ENCODE measurements at places on chromosomes 12 and 14. TPM values are rescaled to one million over a fixed set of nuclear protein-coding genes. Genes with fewer than 3 reads are reported as not detected.
A peak's percentile ranks its signal among the peaks of the same experiment; 100 is the strongest.

Gene NAA30
- 19.8 TPM for total RNA-seq

Gene OSBPL8
- 75.0 TPM for total RNA-seq

Gene LRRC10
- total RNA-seq: not detected

DNA sequence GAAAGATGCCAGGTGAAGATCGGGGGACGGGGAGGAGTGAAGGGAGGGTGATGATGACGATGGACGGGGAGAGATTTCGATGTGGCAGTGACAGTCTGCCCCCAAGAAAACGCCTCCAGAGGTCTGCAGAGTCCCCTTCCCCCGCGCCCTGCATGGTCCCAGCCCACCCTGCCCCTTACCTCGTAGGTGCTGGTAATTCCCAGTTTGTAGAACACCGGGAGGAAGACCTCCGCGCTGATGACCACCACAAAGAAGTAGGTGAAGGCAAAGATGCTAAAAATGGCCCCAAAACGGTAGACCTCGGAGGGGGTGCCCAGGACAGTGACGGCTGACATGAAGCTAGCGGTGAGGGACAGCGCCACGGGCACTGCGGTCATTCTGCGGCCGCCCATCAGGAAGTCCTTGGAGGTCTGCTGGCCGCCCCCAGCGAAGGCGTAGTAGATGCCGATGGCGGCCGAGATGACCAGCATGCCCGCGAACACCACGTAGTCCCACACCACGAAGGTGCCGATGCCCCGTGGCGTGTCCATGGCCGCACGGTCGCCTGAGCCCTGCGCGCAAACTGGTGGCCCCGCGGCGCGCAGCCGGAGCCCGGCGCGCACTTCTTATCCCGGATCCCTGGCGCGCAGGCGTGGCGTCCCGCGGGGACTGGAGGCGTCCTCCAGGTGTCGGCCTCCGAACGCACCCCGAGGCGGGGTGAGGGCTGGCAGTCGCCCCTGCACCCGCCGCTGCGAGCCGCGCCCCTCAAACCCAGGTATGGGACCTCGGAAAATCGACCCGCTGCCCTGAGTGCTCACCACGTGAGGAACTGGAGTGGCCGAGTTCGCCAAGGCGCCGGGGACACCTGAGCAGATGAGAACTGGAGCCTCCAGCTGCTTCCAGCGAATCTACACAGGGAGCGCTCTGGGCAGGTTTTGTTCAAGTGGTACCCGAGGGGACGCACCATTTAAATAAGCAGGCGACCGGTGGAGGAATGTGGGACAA lies at the start of gene SLC5A8:
SLC5A8 (minus strand) TSS at position 920 of the 984 bp plus-strand sequence; CDS start at position 530, 390 bp downstream.
- no peak within 1 kb of the TSS for H3K27ac ChIP-seq
- no peak for DNase-seq
- H3K36me3 ChIP-seq: no peaks in the 10 kb centered on the region
- H3K4me3 ChIP-seq: no peak within 1 kb of the TSS

GRCh38 chr12:51381226-51382079 lies 9.8 kb downstream of the GALNT6 start:
- no peaks in the 10 kb centered on the region for H3K36me3 ChIP-seq
- peak overlapping the region; percentile 27 for H3K27ac ChIP-seq
- H3K27me3 ChIP-seq: no peaks in the 10 kb centered on the region
- DNase-seq: no peak
- peaks cover 40% of the 10 kb centered on the region for H3K4me1 ChIP-seq
- no peak overlapping the region for H3K4me3 ChIP-seq

DNA sequence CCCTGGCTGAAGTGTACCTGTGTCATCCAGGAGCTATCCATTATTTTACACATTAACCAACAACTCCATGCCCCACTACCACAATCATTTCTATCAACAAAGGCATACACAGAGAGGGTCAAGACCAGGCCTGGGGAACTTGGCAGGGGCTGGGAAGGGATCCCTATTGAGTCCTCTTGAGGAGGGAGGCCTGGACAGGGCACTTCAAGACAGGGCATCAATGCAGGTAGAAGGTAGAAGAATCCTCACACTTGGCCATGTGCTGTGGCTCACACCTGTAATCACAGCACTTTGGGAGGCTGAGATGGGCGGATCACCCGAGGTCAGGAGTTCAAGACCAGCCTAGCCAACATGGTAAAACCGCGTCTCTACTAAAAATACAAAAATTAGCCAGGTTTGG lies 13.4 kb upstream of the ANKRD33 start:
- DNase-seq: no peak
- peaks cover 18% of the 10 kb centered on the region for H3K27me3 ChIP-seq
- peaks cover 16% of the 10 kb centered on the region for H3K4me1 ChIP-seq
- H3K36me3 ChIP-seq: peaks cover 1% of the 10 kb centered on the region
- H3K4me3 ChIP-seq: no peak overlapping the region

DNA sequence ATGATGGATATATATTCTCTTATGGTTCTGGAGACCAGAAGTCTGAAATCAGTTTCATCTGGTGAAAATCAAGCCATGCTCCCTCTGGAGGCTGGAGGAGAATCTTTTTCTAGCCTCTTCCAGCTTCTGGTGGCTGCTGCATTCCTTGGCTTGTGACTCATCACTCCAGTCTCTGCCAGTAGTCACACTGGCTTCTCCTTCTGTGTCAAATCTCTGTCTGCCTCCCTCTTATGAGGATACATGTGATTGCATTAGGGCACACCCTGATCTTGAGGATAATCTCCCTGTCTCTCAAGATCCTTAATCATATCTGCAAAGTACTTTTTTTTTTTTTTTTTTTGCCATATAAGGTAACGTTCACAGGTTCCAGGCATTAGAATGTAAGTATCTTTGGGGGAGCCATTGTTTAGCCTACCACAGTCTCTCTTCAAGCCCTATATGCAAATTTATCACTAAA lies 17.7 kb downstream of the DNAL1 start:
- H3K27me3 ChIP-seq: no peaks in the 10 kb centered on the region
- H3K4me3 ChIP-seq: no peak overlapping the region
- no peak for DNase-seq
- no peaks in the 10 kb centered on the region for H3K36me3 ChIP-seq

- no peaks in the 10 kb centered on the region for H3K36me3 ChIP-seq
- no peak for DNase-seq
- no peaks in the 10 kb centered on the region for H3K4me1 ChIP-seq
- no peak overlapping the region for H3K27ac ChIP-seq
- no peaks in the 10 kb centered on the region for H3K27me3 ChIP-seq
These were observed 44.7 kb upstream of the RERG start for GRCh38 chr12:15265875-15266274.

- H3K27me3 ChIP-seq: no peaks in the 10 kb centered on the region
- peaks cover 10% of the 10 kb centered on the region for H3K4me1 ChIP-seq
- H3K36me3 ChIP-seq: no peaks in the 10 kb centered on the region
- DNase-seq: no peak
- no peak overlapping the region for H3K27ac ChIP-seq
- H3K4me3 ChIP-seq: no peak overlapping the region
These were observed 16.8 kb upstream of the CCDC91 start for GRCh38 chr12:28173440-28173839.

- DNase-seq: no peak
- H3K4me3 ChIP-seq: no peak overlapping the region
- peaks cover 6% of the 10 kb centered on the region for H3K27me3 ChIP-seq
- H3K36me3 ChIP-seq: no peaks in the 10 kb centered on the region
- no peak overlapping the region for H3K27ac ChIP-seq
These were observed 140.0 kb upstream of the FKBP4 start for GRCh38 chr12:2654741-2655140.

Measured in activated T-cell treated with anti-CD3 and anti-CD28 coated beads, Interleukin-2, amount 50 U/mL, for 72 hours (primary cell).